ENCODE measurements at places on chromosomes 5 and 9.

- DNase-seq: no peak
These were observed 401.2 kb upstream of the RORB start for GRCh38 chr9:74095925-74096324.

DNA sequence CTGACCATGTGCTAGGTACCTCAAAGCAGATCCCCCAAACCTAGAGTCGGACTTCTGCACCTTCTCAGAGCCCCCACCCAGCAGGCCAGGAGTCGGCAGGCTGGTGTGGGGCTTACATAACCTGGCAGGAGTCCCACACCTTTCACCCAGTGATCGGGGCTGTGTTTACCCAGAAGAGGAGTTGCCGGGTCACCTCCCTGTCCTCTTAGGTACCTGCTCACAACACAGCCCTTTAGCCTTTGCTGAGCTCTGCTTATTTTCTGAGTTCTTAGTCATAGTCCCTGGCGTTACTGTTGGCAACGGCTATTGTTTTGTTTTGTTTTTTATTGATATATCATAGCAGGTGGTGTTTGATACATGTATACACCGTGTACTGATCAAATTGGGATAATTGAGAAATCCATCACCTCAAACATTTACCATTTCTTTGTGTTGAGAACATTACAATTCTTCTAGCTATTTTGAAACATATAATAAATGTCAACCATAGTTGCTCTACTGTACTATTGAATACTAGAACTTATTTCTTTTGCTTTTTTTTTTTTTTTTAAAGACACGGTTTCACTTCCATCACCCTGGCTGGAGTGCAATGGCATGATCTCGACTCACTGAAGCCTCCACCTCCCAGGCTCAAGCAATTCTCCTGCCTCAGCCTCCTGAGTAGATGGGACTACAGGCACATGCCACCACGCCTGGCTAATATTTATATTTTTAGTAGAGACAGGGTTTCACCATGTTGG, 10.4 kb upstream of the EEIG1 start:
- DNase-seq: peak; percentile 75

- peak; percentile 29 for DNase-seq
These were observed 88.5 kb upstream of the DAB2 start for GRCh38 chr5:39513236-39513635.

DNA sequence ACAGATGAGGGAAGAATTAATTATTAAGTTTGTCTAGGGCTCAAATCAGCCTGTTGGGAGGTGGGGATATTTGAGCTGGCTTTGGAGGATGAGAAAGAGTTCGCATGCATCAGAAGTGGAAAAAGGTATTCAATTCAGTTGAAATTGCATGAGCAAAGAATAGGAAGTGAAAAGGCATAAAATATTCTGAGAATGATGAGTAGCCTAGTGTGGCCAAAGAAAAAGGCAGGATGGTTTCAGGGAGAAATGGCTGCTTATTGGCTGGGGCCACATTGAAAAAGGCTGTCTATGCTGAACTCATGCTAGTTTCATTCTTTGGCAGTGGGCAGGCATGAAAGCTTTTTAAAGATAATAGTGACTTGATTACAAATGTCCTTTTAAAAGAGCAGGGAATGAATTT, 235.4 kb upstream of the RIOK2 start:
- DNase-seq: no peak

GRCh38 chr5:137491121-137491520, 8.0 kb downstream of the SPOCK1 start:
- DNase-seq: peak; percentile 84

GRCh38 chr5:60826653-60827052, 17.4 kb downstream of the ELOVL7 start:
- DNase-seq: no peak

DNA sequence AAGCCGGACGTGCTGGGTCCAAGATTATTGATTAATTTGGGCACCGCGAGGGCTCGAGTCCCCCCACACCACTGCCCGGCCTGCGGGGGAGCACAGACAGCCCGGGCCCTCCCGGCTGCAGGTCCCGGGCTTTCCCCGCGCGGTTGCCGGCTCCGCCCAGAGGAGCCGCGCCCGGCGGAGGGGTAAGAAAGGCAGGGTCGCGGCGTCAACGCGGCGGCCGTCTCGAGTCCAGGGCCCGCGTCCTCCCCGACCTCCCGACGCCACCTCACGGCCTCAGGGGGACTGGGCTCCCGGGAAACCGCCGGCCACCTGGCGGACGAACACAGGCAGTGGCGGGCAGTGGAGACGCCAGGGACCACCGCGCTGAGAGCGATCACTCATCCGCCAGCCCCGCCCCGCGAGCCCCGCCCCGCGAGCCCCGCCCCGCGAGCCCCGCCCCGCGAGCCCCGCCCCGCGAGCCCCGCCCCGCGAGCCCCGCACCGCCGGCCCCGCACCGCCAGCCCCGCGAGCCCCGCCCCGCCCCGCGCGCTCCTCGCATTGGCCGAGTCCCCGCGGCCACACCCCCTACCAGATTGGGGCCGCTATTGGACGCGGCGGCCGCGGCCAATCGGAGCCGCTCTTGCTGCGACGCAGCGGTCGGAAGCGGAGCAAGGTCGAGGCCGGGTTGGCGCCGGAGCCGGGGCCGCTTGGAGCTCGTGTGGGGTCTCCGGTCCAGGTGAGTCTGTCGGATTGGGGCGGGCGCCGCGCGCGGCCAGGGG, at the start of gene MRPL41:
TSS of gene MRPL41 (plus strand) at position 616 of the 758 bp plus-strand sequence. CDS start 203 bp downstream, outside the sequence.
- peak; percentile 50 for DNase-seq

GRCh38 chr5:154276973-154277331, 86.4 kb downstream of the GALNT10 start:
- peak; percentile 56 for DNase-seq

GRCh38 chr5:96870094-96871026, 5.9 kb upstream of the ERAP2 start:
- no peak for DNase-seq

GRCh38 chr9:131398204-131398603, 4.3 kb downstream of the PRRC2B start:
- DNase-seq: no peak

- no peak for DNase-seq
These were observed 56.4 kb downstream of the MRPL36 start for GRCh38 chr5:1743061-1743768.
